Muscle of leg (tissue), 16 donors: ENCODE measurements at places on chromosomes 2 and 18.

GRCh38 chr2:20371323-20372025, 20.8 kb upstream of the PUM2 start:
- peak; percentile 72 for DNase-seq

DNA sequence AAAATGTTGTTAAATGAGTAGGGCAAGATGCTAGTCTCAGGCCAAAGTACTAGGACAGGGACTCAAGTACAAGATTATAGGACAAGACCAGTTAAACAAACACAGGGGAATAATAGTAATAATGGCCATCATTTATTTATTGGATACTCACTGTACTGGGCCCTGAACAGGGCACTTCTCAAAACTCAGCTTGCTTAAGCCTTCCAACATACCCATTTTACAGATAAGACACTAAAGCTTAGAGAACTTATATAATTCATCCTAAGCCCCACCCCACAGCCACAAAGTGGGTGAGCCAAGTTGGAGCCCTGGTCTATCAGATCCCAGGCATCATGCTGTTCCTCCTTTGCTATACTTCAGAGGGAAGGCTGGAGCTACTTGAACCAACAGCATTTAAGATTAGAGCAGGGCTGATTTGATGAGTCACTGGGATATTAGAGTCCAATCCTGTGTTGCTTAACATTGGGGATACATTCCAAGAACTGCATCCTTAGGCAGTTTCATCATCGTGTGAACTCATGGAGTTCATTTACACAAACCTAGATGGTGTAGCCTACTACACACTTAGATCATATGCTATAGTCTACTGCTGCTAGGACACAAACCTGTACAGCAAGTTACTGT, 153.6 kb downstream of the MTCL1 start:
- peak; percentile 26 for DNase-seq

- DNase-seq, result no peak
These were observed 457.2 kb upstream of the MEX3C start for GRCh38 chr18:51654488-51655326.

- DNase-seq, result peak; percentile 35
These were observed 39.8 kb upstream of the TMEM163 start for GRCh38 chr2:134758633-134759032.

- peak; percentile 23 for DNase-seq
These were observed 274.6 kb downstream of the LRATD1 start for GRCh38 chr2:14907014-14907612.

DNA sequence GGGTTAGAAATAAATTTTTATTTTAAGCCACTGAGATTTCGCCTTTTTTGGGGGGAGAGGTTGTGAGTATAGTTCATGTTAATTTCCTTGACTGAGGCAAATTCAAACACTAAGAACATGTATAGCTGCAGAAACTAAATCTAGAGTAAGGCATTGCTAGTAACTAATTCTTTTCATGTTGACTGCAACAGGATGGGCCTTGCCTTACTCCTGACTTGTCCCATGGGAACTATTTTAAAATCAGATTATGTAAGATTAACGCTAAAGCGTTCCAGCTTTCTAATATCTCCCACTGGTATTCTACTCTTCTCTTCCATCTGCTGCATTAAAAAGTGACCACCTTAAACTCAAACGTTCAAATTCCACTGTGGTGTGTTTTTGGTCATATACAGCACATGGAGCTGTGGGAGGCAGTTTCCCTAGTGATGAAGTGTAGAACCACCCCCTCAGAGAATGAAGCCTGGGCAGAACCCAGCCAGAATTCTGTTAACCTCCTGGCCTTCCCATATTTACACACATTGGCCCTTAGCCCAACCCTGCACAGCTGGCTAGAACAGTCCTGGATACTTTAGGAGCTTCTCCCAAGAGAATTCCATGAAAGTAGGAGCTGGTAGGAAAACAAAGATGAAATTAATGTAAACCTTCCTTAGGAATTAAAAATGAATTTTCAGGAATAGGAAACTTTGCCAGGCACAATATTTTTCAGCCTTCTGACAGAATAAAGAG, 687.8 kb downstream of the SLC4A3 start:
- DNase-seq, result peak; percentile 91

DNA sequence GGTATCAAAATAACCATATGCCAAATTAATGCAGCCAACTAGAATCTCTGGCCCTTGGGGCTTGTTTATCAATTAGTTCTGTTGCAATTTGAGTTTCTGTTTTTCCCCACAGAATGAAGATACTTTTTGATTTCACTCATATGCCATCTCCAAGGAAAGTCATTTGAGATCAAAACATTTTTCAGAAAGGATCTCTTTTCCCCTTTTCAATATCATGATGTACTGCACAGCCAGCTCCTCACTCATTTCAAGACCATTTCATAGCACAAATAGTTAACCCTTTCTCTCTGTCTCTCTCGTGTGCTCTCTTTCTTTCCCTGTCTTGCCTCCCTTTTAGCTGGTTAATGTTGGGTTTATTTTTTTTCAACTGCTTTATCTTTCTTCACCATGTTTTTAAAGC, 387.3 kb downstream of the STK39 start:
- no peak for DNase-seq

DNA sequence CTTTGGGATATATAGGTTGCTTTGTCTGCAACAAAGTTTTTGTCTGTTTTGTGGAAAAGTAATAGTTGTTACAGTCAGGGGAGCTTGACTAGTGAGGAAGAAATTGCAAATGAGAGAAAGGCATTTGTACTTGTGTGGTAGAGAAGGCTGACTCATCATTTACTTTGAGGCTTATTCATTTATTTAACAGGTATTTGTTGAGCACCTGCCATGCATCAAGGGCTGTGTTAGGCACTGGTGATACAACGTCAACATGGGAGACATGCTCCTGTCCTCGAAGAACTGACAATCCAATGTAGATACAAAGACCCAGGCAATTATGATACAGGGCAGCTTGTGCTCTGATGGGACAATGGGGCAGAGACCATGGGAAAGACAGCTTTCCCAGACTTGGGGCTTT, 79.5 kb downstream of the UPP2 start:
- DNase-seq, result no peak

DNA sequence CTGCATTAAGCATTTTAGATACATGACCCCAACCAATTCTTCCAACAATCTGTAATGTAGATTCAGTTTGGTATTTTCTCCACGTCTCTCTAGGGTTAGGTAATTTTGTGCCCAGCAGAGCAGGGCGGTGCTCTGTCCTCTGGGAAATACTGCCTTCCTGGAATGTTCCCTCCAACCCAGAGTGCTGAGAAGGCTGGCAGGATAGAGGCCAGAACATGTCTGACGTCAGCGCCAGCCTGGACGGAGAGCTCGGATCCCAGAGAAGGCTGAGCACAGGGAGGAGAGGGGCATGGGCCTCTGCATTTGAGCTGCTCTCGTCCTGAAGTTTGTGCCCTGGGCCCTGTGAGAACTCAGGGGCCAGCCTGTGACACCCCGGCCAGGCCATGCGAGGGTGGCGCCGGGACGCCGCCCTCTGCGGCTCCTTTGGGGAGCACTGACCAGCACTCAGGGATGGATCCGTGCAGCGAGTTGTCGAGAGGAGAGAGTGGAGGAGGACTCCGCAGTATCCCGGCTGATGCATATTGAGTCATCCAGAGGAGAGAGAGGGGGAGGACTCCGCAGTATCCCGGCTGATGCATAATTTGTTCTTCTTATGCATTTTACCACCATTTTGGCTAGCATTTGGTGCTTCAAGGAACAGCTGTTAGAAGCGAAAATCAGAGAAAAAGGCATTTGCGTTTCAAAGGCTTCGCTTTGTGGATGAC, 80.0 kb upstream of the PXDN start:
- peak; percentile 27 for DNase-seq
